ENCODE measurements at places on chromosomes 16 and 17.
A peak's percentile ranks its signal among the peaks of the same experiment; 100 is the strongest.

- no peaks in the 10 kb centered on the region for H3K36me3 ChIP-seq
- no peak overlapping the region for H3K4me3 ChIP-seq
- H3K4me1 ChIP-seq = no peaks in the 10 kb centered on the region
- DNase-seq = no peak
- H3K27ac ChIP-seq = no peak overlapping the region
These were observed 15.1 kb downstream of the C16orf54 start for GRCh38 chr16:29730649-29731048.

DNA sequence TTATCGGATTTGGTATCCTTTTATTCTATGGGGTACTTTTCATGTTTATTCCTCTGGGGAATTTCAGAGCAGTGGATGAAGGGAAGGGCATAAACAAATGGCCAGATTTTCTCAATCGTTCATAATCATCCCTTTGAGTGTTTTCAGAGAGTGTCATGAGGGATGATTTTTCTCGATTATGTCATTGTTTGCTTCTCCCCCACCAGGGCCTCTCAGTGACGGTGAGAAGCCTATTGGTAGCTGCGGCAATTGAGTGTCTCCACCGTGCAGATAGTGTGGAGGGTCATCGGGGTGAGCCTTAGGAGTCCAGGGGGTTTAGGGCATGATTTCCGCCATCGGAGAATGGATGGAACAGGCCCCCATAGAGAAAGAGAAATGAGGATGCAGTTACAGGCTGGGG lies 57.2 kb downstream of the USP43 start:
- H3K27me3 ChIP-seq = no peaks in the 10 kb centered on the region
- DNase-seq = no peak

GRCh38 chr16:57606147-57606846 lies 22.1 kb upstream of the ADGRG1 start:
- H3K36me3 ChIP-seq = no peaks in the 10 kb centered on the region
- peaks cover 4% of the 10 kb centered on the region for H3K27me3 ChIP-seq
- H3K4me1 ChIP-seq = peaks cover 40% of the 10 kb centered on the region
- DNase-seq = no peak
- H3K27ac ChIP-seq = peak overlapping the region; percentile 57

DNA sequence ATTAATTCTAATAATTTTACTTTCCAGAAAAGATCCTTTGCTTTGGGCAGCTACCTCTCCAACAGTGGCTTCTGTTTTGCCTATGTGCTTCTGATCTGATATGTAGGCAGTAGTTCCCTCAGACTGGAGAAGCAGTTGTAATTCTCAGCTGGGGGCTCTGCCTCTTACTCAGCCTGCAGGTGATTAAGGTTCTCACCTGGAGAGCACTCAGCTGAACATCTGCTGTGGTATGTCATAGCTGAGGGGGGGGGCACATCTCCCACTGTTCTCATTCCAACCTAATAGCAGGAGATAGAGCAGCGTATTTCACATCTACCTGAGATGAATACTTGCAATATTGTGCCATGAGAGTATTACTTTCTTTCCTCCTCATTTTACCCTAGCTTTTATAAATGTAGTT lies 511.9 kb upstream of the CDH8 start:
- no peaks in the 10 kb centered on the region for H3K27me3 ChIP-seq
- H3K4me1 ChIP-seq = no peaks in the 10 kb centered on the region
- no peaks in the 10 kb centered on the region for H3K36me3 ChIP-seq

Measured in muscle of leg (tissue), 16 donors.